Activated CD4-positive, alpha-beta T cell treated with anti-CD3 and anti-CD28 coated beads for 4 hours (primary cell): ENCODE measurements at places on chromosomes 2 and 18.

- no peak for DNase-seq
Measured at GRCh38 chr18:48820483-48821250, 130.1 kb downstream of the SMAD7 start.

DNA sequence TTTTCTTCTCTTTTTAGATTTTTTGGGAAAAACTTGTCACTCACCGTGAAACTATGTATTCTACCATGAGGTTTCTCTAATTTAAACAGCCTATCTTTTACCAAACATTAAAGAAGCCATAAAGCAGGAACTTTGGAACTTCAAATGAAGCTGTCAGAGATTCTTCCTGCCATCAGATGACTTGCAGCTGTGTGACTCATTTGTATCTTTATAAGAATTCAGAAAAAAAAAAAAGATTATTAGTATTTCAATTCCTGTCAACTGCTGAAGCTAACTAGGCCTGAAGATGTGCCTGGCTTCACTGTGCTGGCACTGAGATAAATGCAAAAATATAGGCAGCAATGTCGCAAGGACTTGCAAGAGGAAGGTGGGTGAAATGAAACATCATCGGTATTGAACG lies 1399.1 kb upstream of the PIK3C3 start:
- no peak for DNase-seq

DNA sequence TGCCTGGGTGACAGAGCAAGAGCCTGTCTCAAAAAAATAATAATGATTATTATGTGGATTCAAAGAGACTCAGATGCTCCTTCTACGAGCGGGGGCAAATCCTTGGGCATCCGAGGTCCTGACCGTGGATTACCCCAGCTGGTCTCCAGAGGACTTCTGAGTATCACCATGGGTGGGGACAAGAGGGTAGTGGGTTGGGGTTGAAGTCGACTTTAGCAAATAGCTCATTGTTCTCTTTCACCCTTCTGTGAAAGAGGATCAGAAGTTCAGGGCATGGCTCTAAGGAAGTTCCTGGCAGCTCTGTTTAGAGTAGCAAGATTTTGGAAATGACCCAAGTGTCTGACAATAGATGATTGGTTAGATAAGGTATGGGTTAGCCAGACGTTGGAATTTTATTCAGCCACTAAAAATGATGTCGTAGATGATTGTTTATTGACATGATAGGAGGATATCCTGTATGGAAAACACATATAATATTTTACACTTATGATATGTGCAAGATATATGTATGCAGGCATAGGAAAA lies 59.0 kb upstream of the SPRED2 start:
- DNase-seq = no peak

GRCh38 chr2:69514406-69514805 lies 77.2 kb upstream of the NFU1 start:
- no peak for DNase-seq

- DNase-seq = no peak
Measured at GRCh38 chr2:177015356-177015923, 197.2 kb upstream of the HNRNPA3 start.

DNA sequence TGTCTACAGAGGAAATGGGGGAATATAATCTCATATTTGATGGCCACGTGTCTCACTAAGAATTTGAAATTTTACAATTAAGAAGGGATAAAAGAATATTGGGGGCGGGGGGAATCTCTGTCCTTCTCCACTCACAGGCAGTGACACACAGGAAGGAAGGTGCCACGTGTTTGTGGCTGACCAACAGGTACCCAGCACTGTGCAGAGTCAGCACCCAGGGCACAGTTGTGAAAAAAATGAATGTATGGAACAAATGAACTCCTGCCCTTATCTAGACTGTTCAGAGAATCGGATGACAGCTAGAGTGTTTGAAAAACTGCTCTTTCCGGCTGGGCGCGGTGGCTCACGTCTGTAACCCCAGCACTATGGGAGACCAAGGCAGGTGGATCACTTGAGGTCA lies 317.0 kb upstream of the MYT1L start:
- no peak for DNase-seq

DNA sequence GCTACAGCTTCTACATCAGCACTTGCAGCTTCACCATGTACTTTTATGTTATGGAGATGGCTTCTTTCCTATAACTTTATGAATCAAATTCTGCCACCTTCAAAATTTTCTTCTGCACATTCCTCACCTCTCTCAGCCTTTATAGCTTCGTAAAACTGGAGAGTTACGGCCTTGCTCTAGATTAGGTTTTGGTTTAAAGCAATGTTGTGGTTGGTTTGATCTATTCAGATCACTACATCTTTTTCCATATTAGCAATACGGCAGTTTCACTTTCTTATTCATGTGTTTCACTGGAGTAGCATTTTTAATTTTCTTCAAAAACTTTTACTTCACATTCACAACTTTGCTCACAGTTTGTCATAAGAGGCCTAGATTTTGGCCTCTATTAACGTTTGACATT lies 242.9 kb upstream of the GYPC start:
- DNase-seq = no peak

- peak; percentile 38 for DNase-seq
Measured at GRCh38 chr2:10659898-10660568, 29.7 kb downstream of the NOL10 start.

- no peak for DNase-seq
Measured at GRCh38 chr2:102369866-102370265, 14.3 kb downstream of the IL18R1 start.

- no peak for DNase-seq
Measured at GRCh38 chr2:1136846-1137245, 186.2 kb downstream of the SNTG2 start.

- DNase-seq = no peak
Measured at GRCh38 chr2:159880729-159881128, 82.7 kb upstream of the CD302 start.

- no peak for DNase-seq
Measured at GRCh38 chr2:98849113-98849512, 86.9 kb downstream of the CRACDL start.

GRCh38 chr2:86140969-86141392 lies 34.9 kb downstream of the PTCD3 start:
- no peak for DNase-seq
